ENCODE measurements at places on chromosomes 1 and 21.
A peak's percentile ranks its signal among the peaks of the same experiment; 100 is the strongest.

DNA sequence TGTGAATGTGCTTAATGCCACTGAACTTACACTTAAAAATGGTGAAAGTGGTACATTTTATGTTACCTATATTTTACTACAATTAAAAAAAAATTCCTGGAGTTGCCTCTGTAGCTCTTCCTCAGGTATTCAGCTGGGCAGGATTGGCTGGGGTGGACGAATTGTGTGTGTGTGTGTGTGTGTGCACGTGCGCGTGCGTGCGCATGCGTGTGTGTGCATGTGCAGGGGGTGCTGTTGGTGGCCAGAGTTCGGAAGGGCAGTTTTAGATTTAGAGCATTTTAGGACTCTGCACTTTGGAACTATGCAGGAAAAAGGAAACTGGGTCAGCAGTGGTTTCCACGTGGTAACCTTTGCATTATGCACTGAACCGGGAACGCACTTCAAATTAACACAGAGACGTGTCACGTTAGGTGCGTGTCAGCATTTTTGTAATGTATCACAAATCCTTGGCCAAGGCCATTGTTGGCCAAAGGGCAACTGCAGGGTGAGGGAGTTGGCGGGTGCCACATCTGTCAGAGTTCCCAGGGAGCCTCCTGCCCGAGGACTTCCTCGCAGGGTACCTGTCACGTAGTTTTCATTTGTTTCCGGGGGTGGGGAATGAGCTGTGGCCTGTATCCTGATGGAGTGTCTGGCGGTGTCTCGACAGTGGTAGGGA lies 312.8 kb downstream of the CAMTA1 start:
- no peak for DNase-seq

DNA sequence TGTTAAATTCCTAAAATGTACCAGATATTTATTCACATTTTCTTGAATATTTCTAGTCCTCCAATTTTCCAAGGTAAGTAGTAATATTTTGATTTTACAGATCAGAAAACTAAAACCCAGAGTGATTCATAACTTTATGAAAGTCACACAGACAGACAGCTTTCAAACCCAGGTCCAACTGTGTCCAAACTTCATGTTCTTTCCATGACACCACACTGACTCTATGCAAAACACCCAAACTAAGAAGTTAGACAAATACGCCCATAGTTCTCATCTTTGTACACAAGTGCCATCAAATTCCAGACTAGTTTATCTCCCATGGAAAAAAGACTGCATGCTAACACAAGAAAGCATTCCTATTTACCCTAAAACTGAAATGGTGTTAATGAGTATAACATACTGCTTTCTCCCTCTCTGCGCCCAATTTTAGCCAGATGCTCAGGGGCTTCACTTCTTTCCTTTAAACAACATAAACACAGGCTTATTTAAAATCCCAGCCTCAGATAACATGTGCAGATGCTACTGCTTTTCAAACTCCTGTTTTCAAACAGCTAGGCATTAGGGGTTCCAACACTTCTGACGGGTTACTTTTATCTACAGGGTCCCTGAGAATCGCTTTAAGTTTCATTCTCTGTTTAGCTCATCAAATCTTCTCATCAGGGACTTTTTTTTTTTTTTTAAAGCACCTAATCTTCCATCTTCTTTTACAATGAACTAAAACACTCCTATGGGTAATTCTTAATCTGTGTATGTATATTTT lies 44.6 kb downstream of the WASF2 start:
- DNase-seq, result no peak

GRCh38 chr1:205286335-205286950 lies 35.1 kb downstream of the NUAK2 start:
- no peak for DNase-seq

DNA sequence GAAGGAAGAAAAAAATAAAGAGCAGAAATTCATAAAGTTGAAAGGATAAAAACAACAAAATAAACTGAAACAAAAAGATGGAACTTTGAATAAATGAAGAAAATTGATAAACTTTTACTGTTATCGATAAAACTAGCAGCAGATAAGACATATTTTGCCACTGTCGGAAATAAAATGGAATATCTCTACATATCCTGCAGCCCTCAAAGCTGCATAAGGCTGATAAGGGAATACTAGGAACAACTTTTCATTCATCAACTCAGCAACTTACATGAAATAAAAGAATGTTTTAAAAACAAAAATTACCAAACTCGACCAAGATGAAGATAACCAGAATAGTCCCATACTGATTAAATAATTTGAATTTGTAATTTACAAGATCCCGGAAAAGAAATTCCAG lies 48.0 kb upstream of the GRIK1 start:
- DNase-seq, result no peak

GRCh38 chr1:26237230-26237966 lies 3.4 kb downstream of the CEP85 start:
- DNase-seq, result no peak

DNA sequence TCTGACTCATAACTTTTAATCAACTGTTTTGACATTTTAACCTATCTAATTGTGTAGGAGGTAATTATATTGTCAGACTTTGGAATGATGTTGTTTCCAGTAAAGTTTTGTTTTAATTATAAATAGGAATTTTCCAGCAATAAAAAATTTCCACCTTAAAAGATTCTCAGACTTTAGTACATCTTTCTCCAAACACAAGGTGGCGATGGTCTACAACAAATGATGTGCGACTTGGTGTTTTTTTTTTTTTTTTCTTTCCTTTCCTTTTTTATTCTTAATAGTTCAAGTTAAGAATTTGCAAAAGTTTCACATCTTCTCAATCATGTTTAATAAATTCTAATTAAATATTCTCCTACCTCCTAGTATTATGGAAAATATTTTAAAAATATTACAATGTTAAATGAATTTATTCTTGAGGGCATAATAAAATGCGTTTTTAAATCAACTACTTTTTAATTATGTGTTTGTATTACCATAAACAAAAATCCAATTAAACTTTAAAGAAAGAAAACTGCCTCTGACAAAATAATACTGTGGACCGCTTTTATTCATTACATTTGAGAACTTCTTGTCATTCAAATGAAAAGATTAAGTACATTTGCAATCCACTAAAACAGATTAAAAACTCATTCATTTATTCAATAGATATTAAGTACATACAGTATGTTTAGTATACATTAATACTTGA lies 4.4 kb upstream of the ADAMTS1 start:
- no peak for DNase-seq

DNA sequence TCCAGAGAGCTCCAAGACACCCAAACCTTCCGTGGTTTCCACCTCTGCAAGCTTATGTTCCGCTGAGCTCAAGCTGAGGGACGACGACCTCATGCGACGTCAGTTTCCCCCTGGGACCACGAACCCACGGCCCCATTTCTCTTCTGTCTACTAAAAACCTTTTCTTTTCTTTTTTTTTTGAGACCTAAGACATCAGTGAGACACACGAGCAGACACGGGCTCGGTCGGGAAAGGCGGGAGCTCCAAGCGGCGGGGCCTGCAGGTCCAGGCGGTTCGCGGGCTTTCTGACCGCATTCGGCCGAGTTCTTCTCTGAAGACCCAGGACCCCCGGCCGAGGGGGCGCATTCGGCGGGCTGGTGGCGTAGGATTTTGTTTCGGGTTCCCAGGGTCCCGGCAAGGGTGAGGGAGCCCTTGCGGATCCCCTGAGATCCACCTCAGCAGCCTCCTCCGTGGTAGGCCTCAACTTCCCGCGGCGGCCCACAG lies 402 bp downstream of the C21orf58 start:
- no peak for DNase-seq

- no peak for DNase-seq
Measured at GRCh38 chr1:210299501-210299900, 29.2 kb upstream of the HHAT start.

DNA sequence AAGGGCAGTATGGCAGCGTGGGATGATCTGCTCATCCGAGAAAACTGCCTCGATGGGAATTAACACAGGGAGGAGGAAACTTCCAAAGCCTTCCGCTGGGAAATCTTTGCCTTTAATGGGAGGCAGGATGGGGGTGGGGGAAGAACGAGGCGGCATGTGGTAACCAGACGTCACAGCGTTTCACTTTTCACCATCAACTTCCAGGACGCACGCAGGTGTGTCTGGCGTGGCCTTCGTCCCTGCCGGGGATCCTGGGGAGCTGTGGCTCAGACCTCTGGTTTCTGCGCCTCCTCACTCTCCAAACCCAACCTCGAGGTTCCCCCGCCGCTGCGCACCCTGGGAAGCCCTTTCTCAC lies 282 bp downstream of the RSPH1 start:
- DNase-seq, result no peak

DNA sequence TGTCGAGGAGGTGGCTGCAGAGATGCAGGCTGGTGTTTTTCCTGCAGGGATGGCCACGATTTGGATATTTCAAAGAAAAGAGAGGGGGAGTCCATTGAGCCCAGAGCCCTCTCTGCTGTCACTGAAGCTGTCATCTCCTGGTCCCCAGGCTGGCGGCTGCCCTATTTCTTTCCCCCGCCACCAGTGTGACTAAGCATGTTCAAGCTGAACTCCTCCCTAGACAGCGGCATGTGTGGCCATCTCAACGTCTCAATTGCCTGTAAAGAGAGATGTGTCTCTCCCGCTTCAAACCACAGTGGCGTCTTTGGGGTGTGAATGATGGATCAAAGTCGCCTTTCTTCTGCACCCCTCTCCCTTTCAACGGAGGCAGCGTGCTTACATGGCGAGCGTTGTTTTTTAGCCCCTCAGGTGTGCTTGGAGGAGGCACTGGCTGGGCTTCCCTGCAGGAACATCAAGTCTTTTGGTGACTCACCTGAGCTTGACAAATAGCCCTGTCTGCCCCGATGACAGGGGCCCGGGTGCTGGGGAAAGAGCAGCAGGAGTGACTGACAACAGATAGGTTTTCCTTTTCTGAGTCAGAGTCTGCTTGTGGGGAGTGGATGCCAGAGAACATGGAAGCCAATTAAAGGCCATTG lies 346.4 kb upstream of the AJAP1 start:
- DNase-seq, result no peak

DNA sequence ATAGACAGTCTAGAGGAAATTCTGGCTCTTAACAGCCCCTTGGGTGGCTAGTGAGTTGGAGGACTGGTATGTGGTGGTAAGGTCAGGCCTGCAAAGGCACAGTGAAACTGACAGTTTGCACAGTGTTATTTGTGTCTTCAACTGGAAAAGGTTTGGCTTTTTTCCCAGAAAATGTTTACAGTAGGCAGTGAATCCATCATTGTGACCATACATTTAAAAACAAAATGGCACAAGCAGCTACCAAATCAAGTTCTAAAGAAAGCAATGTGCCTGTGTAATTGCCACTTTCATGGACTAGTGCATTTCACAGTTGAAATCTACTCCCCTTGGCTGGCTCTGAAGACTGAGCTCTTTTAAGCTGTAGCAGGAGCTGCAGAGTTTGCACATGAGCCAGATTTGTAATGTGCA lies 24.8 kb downstream of the ATPAF1 start:
- DNase-seq, result peak; percentile 52

DNA sequence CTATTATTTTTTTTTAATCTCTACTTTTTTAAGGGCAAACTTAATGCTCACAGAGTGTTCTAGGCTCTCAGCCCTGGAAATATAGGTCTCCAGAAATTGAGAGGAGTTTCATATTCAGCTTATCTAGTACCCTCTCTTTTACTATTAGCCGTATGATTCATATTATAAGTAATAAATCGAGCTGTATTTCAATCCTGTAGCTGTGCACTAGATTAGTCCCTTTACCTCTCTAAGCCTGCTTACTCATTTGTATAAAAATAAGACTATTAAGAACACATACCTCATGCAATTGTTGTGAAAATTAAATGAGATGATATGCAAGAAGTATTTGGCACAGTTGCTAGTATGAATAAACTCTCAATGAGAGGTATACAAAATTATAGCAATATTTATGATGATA lies 128.2 kb upstream of the HOOK1 start:
- no peak for DNase-seq

DNA sequence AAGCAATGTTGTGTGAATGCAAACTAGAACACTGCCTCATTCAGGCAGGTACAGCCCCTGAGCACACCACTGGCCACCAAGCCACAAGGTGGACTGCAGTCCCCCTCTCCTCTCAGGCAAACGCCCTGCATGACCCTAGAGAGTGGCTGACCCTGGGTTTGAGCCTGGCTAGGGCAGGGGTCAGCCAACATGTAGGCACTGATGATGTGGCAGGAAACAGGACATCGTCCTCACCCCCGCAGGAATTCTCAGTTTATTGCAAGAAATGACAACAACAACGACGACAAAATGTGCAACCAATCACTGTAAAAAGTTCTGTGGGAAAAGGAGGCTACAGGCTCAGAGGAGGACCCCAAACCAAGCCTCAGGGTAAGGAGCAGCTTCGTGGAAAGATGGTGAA lies 81.3 kb downstream of the OMA1 start:
- no peak for DNase-seq

GRCh38 chr1:240820816-240821215 lies 208.9 kb upstream of the GREM2 start:
- no peak for DNase-seq

DNA sequence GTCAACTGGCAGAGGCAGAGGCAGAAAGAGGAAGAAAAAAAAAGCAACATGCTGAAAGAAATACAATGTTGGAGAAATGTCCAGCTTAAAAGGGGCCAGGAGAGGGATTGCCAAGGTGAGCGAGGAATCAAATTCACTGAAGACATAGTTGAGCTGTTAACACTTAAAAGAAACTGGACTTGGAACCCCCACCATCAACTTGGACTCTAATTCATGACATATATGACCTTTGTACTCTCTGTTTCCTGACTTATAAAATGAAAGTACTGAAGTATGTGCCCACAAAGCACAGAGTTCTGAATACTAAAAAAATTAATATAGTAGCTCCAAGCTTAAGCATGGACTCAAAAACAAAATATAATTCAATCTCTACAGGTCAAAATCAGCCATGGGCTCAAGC lies 16.1 kb downstream of the PRR9 start:
- no peak for DNase-seq

- no peak for DNase-seq
Measured at GRCh38 chr1:28933918-28934317, 19.5 kb downstream of the EPB41 start.

- no peak for DNase-seq
Measured at GRCh38 chr1:229344139-229344538, 1.3 kb upstream of the CCSAP start.

- no peak for DNase-seq
Measured at GRCh38 chr1:168963601-168964000, 142.9 kb upstream of the ATP1B1 start.

DNA sequence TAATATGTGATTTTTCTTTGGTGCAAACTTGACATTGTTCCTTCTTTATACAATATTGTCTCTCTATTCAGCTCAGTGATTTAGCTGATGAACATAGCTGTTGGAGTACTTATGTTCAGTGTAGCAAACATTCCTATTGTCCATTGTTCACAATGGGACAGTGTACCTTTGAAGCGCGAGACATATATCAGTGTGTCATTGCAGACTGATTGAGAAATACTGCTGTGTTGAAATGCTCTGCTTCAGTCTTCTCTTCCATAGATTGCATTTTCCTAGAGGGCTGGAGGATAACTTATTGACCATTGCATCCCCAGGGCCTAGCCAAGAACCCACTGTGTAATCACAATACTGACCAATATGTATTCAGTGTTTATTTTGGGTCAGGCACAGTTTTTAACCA lies 46.5 kb downstream of the HLX start:
- no peak for DNase-seq

- DNase-seq, result no peak
Measured at GRCh38 chr21:23542097-23542496, 2065.2 kb downstream of the MRPL39 start.
